SIG-M5 (cell line): ENCODE measurements at places on chromosomes 7 and 10.

DNA sequence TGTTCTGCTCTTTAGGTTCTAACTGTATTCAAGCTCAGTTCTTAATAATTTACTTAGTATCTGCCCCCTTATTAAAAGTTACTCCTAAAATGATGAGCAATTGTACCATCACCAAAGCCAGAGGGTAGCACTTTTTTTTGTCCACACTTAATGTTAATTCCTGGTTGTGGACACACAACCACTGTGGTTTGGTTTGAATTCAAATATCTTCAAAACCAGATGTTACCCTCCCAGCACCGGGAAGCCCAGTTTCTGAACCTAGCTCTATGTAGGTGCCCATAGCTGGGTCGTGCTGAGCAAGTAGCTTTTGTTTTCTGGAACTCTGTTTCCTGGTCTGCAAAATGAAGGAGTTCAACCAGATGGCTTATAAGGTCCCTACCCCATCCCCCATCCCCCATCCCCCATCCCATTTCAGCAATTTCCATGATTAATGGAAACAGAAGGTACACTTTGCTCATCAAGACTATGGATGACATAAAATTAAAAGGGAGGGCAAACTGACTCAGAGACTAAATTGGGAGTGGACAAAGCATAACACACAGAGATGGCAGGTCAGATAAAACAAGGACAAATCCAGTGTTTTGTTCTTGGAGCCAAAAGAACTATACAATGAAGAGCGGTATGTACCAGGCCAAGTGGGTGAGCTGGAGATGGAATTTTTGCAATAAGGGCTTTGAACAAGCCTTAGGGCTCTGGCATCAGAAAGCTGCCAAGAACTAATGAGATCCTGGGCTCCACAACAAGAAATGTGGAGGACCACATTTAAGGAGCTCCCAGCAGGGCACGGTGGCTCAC, 56.7 kb downstream of the DLG5 start:
- DNase-seq, result no peak

- no peak for DNase-seq
Observed at GRCh38 chr10:89887830-89888229, 186.4 kb downstream of the KIF20B start.

- no peak for DNase-seq
Observed at GRCh38 chr7:2873686-2874551, 29.8 kb upstream of the GNA12 start.

DNA sequence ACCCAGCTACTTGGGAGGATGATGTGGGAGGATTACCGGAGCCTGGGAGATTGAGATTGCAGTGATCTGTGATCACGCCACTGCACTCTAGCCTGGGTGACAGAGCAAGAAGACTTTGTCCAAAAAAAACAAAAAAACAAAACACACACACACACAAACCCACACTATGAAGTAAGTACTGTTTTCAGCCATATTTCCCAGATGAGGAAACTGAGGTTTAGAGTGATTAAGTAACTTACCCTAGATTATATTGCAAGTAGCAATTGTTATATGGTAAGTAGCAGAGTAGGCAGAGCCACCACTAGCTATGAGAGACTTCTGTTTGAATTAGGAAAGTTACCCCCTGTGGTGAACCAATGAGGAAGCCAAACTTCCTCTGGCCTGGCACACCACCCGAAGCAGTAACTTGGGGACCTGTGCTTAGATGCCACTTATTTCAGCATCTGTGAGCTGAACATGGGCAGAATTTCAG, 61.9 kb downstream of the MCU start:
- peak; percentile 89 for DNase-seq

GRCh38 chr7:135970682-135971365, 6.3 kb downstream of the MTPN start:
- peak; percentile 29 for DNase-seq

DNA sequence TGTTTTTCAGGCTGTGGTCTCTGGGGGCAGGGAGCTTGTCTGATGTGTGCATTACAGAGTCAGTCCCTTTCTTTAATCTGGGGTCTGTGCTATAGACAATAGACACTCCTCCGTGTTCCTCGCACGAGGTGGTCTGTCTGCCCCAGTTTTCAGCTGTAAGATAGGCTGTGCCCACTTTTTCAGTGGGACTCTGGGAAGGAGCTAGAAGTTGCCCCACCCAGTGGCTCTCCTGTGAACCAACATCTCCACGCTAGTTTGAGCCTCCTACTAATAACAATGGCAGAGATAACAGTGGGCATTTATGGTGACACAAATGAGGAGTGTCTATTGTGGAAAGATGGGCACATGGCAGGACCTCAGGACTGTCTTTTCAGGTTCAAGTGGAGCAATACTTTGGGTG, 44.0 kb downstream of the ADRB1 start:
- no peak for DNase-seq

GRCh38 chr7:52273685-52274610, 761.5 kb upstream of the POM121L12 start:
- no peak for DNase-seq

- no peak for DNase-seq
Observed at GRCh38 chr10:85139124-85139523, 810.7 kb downstream of the CCSER2 start.

DNA sequence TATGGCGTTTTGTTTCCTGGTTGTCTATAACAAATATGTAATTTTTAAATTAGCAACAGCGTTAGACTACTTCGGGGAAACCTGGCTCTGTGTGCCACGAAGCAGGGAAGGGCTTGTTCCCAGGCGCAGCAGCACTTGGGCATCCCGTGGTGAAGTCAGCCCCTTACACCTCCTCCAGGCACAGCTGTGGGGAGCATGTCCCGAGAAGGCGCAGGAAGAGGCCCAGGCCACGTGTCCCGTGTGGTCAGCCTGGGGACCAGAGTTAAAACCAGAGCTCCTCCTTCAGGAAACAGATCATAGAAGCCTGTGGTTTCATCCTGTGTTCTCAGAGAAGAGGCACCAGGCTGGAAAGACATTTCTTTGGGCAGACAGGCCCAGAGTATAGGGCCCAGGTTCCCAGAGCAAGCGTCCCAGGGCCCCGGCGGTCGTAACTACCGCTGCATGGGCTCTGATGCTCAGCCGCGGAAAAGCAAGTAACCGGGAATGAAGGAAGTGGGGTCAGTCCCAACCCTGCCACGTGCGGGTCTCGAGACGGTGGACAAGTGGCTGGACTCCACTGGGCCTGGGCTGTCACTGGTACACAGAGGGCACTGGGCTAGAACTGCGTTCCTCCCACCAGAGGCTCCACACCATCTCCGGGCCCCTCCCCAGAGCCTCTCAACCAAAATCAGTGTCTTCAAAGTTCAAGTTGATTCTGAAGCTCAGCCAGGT, 7.1 kb downstream of the NUDT1 start:
- DNase-seq, result peak; percentile 13

- DNase-seq, result no peak
Observed at GRCh38 chr7:7614018-7614741, 26.4 kb upstream of the UMAD1 start.

DNA sequence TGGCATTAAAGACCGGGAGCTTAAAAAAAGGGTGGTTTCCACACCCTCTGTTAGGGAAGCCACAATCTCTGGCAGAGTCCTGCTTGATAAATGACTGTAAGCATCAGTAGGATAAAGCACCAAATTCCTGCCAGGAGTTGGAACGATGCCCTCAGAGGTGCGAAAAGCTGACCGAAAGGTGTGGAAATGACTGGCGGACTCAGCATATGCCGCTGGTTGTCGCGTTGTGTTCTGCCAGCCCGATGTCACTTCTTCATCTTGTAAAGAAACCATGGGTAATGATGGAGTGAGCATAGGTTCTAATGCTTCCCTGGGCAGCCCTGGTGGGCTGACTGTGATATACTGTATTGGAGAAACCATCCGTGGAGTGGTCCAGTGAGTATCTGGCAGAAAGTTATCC, 62.4 kb downstream of the KIAA1549 start:
- no peak for DNase-seq

- no peak for DNase-seq
Observed at GRCh38 chr7:6392712-6393666, 54.8 kb downstream of the DAGLB start.

DNA sequence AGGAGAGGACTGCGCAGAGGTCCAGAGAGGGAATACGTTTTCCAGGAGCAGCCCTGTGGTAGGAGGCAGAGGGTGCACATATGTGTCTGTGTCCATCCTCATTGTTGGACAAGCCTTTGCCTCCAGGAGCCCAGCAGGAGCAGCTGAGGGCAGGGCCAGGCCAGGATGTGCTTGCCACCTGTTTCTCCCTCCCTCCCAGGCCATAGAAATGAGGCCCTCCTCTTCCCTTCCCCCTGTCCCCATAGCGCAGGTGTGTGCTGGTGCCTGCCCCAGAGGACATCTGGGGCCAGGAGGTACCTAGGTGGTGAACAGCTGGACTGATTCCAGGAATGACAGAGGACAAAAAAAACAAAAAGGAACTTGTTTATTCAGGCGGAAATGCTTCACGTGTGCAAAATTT, 10.5 kb upstream of the CXCL12 start:
- DNase-seq, result no peak

DNA sequence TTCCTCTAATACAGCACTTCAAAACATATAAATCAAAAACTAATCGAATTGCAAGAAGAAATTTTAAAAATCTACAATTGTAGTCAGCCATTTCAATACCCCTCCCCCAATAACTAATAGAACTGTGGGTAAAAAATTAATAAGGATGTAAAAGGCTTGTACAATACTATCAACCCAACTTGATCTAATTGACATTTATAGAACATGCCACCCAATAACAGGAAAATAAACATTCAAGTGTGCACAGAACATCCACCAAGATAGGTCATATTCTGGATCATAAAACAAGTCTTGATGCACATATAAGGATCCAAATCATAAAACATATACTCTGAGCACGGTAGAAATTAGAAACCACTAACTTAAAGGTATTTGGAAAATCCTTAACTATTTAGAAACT, 4.0 kb upstream of the GPAM start:
- DNase-seq, result no peak

DNA sequence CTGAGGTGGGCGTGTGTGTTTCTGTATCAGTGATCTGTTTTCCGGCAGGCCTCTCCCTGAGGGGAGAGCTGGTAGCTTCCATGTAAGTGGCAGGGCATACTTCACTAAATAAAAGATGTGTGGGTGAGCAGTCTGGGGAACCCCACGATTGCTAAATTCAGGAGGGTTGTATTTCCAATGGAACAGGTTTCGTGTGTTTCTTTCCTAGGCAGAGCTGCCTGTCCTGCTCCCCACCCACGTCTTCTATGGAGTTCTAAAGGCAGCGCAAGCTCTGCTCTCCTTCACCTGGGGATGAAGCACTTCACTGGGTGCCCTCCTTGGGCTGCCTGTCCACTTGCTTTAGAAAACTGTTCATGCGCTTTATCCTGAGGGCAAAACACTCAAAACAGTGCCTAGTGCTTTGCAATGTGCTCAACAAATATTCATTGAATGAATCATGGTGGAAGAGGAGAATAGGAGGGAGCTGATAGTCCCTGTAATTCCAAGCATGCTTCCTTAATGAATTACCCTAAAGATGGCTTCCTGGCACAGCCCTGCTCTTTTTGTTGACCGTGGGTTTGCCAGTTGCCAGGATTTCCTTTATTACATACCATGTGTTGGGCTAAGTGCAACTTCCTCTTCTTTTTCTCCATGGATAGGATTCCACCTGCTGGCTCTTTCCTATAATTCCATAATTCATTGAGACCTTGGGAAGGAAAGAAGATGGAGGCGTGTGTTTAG, 50.6 kb upstream of the SRPK2 start:
- no peak for DNase-seq

- DNase-seq, result no peak
Observed at GRCh38 chr10:77308084-77308732, 329.4 kb downstream of the KCNMA1 start.

DNA sequence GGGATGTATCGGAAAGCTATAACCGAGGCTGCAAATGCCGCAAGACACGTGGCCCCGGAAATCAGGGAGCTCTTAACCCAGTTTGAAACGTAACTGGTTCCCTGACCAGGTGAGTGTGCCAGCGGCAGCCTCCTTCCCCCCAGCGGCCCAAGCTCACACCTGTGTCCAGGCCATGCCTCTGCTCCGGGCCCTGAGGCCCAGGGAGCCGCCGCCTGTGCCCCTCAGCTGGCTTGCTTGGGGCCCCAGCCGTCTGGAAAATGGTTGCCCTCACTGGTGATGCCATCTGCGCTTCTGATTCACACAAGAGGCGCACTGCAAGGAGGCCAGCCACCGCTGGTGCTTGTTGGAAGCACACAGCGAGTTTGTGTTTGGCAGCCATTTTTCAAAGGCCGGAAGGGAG, 9.2 kb downstream of the PWWP2B start:
- DNase-seq, result no peak

DNA sequence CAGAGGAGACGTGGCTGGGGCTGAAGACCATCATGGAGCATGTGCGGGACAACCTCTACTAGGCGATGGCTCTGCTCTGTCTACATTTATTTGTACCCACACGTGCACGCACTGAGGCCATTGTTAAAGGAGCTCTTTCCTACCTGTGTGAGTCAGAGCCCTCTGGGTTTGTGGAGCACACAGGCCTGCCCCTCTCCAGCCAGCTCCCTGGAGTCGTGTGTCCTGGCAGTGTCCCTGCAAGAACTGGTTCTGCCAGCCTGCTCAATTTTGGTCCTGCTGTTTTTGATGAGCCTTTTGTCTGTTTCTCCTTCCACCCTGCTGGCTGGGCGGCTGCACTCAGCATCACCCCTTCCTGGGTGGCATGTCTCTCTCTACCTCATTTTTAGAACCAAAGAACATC, 22.0 kb upstream of the CPA5 start:
- DNase-seq, result no peak

DNA sequence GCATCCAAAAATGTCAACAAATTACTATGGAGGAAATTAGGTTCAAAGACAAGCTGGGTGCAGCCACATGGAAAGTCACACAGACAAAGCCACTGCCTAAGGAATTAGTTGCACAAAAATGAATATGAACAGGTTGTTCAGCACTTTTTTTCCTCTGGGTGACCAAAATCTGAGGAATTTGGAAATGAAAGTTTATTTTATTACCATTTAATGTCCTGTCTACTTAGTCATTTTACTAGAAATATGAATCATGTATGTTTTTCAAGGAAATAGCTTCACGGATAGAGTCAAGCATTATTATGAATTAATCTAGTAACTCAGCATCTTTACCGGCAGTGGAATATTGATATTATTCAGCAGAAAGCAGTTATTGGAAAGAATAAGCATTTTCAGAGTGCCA, 106.3 kb downstream of the ANK3 start:
- DNase-seq, result no peak

DNA sequence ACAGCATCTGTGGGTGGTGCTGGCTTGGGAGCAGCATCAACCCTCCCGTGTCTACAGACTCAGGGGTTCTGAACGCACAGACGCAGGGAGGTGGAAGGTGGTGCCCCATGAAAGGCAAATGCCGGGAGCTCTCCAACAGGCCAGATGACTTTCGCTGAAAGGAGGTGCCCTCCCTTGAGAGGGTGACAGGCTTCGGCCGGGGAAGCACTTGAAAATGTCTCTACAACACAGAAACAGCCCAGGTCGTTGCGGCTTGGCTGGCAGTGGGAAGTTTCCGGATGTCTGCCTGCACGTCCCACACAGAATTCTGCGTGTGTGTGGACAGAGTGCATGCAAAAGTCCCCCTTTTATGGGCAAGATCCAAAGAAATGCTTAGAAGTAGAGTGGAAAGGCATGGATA, 239.6 kb downstream of the SKAP2 start:
- no peak for DNase-seq

GRCh38 chr7:70608229-70608628, 523.7 kb upstream of the GALNT17 start:
- no peak for DNase-seq
